ENCODE measurements at places on chromosomes 5 and 9.

GRCh38 chr5:82347201-82347865, 69.2 kb upstream of the RPS23 start:
- DNase-seq: no peak

- no peak for DNase-seq
Measured at GRCh38 chr5:129760636-129761325, 12.9 kb downstream of the MINAR2 start.

DNA sequence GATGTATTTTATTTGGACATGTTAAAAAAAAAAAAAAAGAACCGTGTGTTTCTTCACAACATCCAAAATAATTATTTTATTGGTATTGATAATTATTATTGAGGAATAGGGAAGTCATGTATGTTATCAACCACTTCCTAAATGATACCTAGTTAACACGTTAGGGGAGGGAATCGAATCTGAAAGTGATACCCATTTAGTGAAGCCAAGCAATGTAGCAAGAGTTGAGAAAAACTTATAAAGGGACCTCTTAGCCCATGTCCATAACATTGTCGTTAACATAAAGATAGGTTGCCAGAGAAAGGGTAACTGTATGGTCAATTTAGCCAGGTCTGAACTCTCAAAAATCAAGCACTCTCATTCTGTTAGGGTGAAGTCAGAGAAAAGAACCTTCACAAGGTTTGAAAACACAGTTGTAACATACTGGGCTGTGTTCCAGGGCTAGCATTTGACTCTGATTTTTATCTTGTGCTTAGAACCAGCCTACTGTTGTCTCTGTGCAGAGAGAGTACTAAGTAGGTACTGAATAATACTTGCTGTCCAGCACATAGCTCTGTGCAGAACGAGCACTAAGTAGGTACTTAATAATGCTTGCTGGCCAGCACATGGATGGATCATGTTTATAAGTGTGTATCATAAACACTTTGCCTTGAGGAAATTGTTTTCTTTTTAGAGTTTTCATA, 60.4 kb downstream of the GHR start:
- DNase-seq: peak; percentile 26

DNA sequence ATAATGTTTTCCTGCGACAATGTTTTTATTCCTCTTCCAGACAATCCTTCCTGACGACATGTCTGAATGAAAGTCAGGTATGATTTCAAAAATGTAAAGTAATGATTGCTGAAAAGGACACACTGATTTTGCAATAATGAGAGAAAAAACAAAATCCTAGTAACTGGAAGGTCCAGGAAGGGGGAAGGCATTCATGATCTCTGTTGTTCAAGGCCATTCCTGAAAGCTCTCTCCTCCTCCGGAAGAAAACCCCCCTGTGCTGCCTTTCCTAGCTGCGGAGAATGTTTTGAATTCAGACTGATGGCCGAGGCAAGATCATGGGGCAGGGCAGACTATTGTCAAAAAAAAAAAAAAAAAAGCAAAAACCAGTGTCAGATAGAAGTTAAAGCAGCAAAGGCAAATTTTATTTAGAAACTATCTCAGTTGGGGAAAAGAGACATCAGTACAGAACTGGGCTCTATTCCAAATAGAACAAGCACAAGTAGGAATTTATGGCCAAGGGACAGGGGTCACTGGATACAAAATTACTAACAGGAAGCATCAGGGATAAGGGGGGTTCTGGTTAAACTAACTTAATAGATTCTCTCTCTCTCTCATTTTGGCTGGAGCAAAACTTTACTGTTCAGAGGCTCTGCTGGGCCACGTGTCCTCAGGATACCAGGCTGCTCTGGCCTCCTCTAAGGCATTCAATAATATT, 36.5 kb upstream of the CTSV start:
- no peak for DNase-seq

GRCh38 chr5:110896901-110897300, 158.1 kb downstream of the SLC25A46 start:
- no peak for DNase-seq

GRCh38 chr5:59097116-59097515, 514.2 kb downstream of the RAB3C start:
- DNase-seq: no peak
